ENCODE measurements at places on chromosomes 6 and 20. TPM values are rescaled to one million over a fixed set of nuclear protein-coding genes. Genes with fewer than 3 reads are reported as not detected.

GRCh38 chr6:166924531-166924930 lies 31.8 kb downstream of the RNASET2 start:
- no peak for DNase-seq

GRCh38 chr6:9710574-9710973 lies 704.3 kb downstream of the TFAP2A start:
- no peak for DNase-seq

Gene RGS17
- total RNA-seq = 0.23 TPM

Gene MYH7B
- 184 TPM for total RNA-seq

GRCh38 chr6:14721103-14721758 lies 524.6 kb upstream of the JARID2 start:
- no peak for DNase-seq

GRCh38 chr20:58458342-58459057 lies 56.7 kb downstream of the APCDD1L start:
- no peak for DNase-seq

DNA sequence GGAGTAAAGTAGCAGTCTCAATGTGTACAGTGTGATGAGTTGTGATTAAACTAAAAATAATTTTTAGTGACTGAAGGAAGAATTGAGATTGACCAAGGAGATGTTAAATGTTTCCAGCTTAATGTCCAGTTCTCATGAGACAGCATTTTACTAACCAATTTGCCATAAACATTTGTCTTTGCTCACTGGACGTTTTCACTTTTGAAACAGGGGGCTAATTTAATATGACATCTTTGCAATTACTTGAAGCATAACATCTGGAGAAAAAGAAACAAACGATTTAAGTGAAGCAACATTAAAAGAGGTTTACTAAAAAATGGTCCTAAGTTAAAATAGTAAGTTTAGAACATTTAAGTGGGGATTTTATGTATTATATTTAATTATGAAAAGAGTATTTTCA lies 443.8 kb downstream of the BCKDHB start:
- DNase-seq = no peak

Gene DUSP15
- 5.6 TPM for total RNA-seq

Gene ARHGAP18
- 4.3 TPM for total RNA-seq

Gene NKAPL
- total RNA-seq = 5.3 TPM

Gene RIPOR3
- total RNA-seq = 21.8 TPM

Gene CDK5RAP1
- 20.6 TPM for total RNA-seq

DNA sequence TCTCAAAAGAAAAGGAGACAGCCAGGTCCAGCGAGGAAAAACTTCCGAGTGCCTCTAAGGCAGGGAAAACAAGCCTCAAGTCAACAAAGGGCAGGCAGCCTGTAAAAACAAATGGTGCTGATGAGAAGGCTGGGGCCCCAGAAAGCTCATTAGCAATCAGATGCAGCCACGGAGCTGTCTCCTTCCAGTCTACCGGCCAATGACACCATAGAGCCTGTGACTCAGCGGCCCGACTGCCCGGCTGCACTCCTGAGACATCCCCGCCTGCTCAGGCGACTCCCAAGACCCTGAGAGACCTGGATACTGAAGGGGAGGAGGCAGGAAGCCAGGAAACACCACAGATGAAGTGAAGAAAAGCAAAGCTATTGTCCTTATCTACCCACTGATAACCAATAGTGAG lies 120.1 kb upstream of the HDDC2 start:
- DNase-seq = peak; percentile 27

Gene SRMS
- not detected for total RNA-seq

DNA sequence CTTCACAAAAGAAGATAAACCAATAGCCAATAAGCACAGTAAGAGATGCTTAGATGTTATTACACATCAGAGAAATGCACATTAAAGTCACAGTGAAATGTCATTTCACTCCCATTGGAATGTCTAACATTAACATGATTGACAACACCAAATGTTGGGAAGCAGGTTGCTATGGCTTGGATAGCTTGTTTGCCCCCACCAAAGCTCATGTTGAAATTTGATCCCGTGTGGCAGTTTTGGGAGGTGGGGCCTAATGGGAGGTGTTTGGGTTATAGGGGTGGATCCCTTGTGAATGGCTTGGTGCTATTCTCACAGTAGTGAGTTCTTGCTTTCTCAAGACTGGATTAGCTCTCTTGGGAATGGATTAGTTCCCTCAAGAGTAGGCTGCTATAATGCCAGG lies 44.8 kb downstream of the MRAP2 start:
- no peak for DNase-seq

DNA sequence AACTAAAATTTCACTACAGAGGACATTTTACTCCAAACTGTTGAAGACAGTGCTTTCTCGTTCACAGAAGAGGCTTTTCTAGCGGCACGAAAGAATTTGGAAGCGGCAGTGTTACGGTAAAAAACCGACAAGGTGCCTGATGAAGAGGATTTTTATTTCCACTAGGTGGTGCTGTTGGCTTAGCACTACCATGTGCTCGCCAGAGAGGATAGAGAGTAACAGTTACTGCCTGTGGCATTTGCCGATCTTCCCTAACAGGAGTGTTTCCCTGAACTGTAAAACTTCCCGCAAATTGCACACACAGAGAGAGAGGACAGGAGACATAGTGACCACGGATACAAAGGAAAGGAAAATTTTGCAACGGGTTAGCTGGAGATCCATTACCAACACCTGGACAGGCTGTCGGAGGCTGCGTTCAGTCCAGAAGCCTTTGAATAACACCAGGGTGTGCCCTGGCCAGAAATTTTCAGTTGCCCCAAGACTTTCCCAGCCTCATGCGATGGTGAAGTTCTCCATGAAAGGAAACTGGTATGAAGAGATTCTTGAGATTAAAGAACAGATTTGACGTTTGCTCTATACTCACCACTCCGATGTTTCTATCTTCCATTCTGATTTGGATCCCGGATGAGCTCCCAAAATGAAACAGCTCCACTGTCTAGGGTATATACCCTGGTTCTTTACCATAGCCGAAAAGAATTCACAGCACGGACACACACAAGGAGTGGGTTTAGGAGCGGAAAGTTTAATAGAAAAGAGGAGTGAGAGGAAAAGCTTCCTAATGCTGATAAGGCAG lies 48.1 kb downstream of the HLA-DPB1 start:
- DNase-seq = no peak

DNA sequence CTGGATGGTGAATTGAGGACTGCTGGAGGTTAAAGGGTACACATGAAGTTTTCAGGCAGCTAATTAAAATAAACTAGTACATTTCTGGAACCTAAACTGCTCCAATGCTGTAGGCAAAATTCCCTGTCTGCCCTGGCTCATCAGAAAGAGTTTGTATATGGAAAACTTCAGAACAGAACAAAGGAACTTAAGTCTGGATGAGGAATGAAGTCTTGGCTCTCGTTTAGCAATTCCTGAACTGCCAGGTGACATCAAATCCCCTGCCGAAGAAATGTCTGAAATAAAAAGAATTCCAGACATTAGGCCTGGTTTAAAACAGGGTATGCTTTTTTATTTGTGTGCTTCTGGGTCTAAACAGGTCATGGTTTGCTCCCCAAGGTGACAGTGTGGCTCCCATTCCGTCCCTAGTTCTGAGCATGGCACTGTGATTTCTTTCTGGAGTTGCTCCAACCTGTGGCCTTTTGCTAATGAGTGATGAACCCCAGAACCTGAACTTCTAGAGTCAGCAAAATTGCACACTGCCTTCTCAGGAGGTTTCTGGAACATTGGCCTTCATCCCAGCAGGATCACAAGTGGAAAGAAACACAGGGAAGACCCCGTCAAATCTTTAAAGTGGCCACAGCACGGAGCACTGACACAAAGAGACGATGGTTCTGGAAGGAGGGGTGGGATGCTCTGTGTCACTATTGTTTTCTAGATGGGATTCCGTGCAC lies 129.4 kb upstream of the NAA20 start:
- no peak for DNase-seq

Gene SNX14
- 21.3 TPM for total RNA-seq

GRCh38 chr6:21750575-21750974 lies 157.0 kb downstream of the SOX4 start:
- no peak for DNase-seq

DNA sequence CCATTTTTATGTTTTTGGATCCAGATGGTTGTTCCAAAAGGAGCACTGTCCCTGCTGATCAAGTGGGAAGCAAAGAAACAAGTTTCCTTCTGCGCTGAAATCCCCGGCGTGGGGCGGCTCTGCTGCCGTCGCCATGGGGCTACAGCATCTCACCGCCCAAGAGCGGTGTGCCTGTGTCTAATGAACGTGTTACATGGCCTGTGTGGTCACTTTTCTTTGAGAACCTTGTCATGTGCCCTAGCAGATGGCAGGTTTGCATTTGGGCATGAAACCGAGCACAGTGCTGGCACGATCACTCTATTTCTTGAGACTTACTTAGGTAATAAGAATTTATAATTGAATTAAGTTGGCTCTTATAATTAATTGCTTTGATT lies 51.9 kb downstream of the ZDHHC14 start:
- DNase-seq = no peak

DNA sequence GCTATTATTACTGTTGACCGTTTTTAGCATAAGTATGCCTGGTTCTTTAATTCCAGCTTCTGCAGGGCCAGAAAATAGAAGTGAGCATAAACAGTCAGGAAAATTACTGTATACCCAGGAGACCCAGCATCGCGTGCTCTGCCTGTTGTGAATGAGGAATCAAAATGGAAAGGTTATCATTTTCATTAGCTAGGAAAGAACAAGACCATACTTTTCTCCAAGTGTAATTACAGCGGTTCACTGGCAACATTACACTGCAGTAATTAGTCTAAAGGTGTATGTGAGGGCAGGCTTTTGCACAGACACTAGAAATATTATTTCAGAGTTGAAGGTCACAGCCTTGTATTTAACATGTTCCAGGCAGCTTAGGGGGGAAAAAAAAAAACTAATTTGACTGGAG lies 403.8 kb upstream of the SOX4 start:
- DNase-seq = no peak

DNA sequence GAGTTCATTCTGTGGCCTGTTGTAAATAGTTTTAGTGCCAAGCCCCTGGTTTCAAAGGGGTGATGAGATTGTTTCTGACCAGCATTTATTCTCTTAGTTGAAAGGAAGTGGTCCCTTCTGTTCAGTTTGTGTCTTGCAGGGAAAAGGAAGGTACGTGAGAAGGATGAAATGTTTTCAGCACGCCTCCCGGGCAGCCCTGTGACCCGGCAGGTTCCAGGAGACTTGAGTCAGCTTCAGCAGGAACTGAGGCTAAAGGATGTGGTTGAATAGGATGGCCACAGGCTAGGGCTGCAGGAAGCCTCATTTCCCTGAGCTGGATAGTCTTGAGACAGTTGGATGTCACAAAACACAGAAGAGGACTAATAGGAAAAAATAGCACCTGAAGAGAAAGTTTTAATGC lies 132.4 kb upstream of the SYNDIG1 start:
- DNase-seq = no peak

Gene ANGPT4
- 0.44 TPM for total RNA-seq

DNA sequence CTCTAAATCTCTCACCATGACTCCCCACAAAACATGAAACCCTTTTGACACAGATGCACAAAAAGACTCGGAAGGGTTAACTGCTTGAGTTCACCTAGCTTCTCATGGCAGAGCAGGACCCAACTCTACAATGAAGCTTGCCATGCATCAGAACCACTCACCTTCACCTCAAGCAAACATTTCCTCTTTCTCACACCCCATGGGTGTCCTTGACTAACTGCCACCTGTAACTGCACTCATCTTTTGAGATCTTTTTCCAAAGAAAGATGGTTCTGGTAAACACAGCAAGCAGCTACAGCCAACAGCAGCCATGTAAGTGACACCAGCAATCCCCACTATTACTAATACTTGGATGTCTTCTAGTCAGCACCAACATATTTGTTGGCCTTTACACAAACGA lies 76.5 kb downstream of the EFHC1 start:
- DNase-seq = no peak

GRCh38 chr6:119040636-119041035 lies 37.8 kb downstream of the FAM184A start:
- DNase-seq = no peak

Gene CGA
- not detected for total RNA-seq

Gene PAX1
- total RNA-seq = not detected

DNA sequence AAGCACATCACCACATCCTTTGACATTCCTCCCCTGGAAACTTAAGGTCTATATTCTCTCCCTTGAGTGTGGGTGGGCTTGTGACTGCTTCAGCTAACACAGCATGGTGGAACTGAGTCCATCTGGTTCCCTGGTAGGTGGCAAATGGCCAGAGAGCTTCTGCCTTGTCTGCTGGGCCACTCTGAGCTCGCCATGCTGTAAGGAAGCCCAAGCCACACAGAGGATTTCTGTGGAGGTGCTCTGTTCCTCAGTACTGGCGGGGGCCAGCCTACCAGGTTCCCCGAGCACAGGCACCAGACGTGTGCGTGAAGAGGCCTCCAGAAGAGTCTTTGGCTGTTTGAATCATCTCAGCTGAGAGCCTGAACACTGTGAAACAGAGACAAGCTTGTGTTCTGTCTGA lies 41.6 kb upstream of the PMEPA1 start:
- no peak for DNase-seq

DNA sequence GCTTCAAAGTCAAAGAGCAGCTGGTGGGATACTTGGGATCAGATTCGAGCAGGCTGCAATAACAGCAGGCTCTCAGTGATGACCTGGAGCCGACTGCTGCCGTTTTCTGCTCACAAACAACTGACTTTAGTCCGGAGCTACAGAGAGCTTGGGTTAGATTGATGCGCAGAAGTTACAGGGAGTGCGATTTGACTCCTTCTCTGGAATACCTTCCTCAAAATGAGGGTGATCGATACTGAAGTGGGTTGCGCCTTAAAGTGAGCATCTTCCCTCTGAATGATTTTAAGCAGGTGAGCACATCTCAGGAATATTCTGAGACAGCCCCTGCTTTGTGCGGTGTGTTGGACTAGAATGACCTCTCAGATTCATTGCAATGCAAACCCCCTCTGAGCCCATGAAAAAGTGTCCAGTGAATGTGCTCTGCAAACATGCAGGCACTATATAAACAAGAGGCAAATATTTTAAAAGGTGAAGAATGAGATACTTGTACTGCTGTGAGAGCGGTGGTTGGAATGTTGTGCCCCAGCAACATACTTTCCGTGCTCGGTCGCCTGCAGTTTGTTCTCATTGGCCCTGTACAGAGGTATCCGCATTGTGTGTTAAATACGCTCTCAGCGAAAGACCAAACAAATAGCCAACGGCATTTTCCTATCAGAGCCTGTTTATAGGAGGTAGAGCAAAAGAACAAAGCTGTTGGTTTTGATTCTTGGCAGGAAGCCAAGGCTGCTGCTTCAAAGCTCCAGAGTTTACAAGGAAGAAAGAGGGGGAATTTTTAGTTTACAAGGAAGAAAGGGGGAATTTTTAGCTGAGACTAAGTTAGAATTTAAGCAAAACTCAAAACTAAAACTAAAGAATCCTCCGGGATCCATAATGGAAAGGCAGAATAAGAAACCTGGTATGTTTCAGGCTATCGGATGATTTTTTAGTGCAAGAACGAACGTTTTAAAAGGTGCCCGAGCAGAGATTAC lies 67.7 kb downstream of the PHACTR2 start:
- peak; percentile 52 for DNase-seq
